IMR-90 (cell line): ENCODE measurements at places on chromosomes 7 and 10.

- DNase-seq: peak; percentile 83
These were observed at the start of gene RHOBTB1 for GRCh38 chr10:60944058-60944909. Gene RHOBTB1, minus strand, starts transcription at chr10:60944185. Its CDS starts 32,643 bp downstream, at chr10:60911542.

DNA sequence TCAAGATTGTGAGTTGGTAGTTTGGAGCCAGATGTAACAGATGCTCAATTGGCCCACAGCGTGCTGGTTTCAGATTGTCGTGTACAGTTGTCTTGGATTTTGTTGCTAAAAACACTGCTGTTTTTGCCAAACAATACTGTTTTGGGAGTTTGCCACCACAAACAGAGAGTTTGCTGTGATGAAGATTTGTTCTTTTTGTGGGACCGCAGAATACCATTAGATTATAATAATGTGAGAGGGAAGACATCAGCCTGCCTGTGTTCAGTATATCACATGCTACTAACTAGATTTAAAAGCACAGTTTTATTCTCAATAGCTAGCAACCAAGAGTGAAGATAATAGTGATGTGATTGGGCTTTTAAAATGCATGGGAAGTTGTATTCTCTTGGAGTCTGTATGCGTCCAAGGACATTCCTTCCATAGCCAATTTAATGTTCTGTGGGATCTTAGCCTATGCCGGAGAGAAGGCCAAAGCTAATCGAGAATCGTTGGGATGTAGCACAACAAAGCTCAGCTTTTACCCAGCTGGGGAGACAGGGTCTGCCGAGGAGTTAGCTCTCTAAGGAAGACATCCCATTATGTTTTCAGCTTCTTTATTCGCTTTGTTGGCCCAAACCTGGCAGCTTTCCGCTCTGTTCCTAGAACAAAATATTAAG is 18.7 kb upstream of the ITGA8 start:
- DNase-seq: no peak

- no peak for DNase-seq
These were observed 38.3 kb downstream of the ARL4A start for GRCh38 chr7:12725575-12726316.

GRCh38 chr10:27542812-27543211 is 38.7 kb downstream of the RAB18 start:
- DNase-seq: peak; percentile 68

- no peak for DNase-seq
These were observed 49.1 kb upstream of the BTBD16 start for GRCh38 chr10:122221958-122222357.
